NCI-H446 (cell line): ENCODE measurements at places on chromosomes 16 and 17.

DNA sequence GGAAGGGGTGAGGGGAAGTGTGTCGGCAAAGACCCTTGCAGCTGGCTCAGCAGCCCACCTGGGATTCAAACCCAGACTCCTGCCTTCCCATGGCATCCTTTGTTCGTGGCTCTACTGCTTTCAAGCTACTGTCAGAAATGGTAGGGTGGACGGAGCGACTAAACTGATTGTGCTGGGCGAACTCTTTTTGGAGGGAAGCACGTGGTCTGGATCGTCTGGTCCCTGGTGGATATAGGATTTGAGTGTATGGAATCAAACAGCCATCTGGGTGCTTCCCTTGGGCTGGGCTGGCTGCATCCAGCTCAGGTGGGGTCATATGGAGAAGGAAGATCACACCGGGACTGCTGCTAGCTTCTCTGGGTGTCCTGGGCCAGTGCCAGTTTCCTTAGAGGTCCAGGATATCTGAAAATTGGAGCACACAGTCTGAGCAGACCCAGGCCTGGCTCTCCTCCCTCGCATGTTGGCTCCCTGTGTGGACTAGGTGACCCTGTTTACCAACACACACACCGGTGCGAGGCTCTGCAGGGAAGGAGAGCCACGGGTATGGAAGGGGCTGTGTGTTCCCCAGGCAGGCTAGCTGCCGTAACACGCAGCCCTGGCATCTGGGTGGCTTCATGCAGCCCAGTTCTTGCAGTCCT lies 8.6 kb downstream of the CMIP start:
- no peak for DNase-seq

DNA sequence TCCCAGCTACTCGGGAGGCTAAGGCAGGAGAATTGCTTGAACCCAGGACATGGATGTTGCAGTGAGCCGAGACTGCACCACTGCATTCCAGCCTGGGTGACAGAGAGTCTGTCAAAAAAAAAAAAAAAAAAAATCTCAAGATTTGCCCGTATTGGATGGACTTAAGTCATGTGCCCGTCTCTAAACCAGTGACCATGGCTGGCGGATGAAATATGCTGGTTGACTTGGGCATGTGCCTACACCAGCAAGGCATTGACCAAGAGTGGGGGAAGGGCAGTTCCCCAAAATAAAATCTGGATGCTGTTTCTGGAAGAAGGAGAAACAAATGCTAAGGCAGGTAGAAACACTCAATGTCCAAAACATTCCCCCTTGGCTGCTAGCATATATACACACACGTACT lies 21.5 kb upstream of the COL1A1 start:
- no peak for DNase-seq

- DNase-seq, result peak; percentile 28
These were observed 8.4 kb upstream of the PPP1R1B start for GRCh38 chr17:39618246-39618913.

DNA sequence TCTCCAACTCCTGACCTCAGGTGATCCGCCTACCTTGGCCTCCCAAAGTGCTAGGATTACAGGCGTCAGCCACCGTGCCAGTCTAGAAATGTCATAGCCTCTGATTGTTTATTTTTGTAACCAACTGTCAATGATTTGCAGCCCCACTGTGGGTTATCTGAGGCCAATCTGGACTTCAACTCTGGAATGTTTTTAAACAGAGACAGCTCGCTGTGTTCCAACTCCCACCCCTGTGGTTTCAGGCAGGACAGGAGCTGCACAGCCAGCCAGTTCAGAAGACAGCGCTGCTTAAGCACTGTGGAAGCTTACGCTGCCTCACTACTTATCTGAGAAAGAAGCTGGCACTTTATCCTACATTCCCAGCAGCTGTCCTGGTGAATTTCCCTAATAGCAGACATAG lies 19.5 kb downstream of the MRM3 start:
- DNase-seq, result no peak

- no peak for DNase-seq
These were observed 115.9 kb downstream of the DYNLRB2 start for GRCh38 chr16:80656711-80657150.
